ENCODE measurements at places on chromosomes 3 and 15.

DNA sequence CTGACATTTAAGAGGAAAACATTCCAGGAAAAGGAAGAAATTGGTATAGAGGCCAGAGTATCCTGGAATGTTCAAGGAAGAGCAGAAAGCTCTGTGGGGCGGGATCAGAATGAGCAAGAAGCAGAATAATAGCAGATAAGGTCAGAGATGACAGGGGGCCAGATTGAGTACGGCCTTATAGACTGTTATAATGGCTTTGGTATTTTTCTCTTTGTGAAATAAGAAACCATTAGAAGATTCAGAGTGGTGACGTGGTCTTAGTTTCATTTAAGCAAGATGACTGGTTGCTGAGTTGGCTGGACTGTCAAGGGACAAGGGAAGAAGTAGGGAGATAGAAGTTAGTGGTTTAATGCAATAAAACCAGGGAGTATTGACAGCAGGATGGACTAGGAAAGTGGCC, 218.3 kb upstream of the SOX2 start:
- H3K27me3 ChIP-seq = no peaks in the 10 kb centered on the region

DNA sequence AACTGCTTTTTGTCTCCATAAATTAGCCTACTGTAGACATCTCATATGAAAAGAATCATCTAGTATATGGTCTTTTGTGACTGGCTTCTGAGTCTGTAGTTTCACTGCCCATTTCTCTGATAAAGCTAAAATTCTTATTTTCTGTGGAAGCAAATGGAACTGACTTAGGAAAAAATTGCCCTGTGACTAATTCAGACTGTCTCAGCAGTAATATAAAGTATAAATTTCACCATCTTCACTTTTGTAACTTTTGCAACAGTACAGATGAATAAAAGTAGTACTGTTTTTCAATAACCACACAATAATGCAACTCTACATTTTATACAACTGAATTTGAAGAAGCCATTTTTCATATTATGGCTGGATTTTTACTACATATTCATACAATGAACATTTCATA, 104.1 kb downstream of the TBC1D5 start:
- H3K36me3 ChIP-seq = no peaks in the 10 kb centered on the region
- DNase-seq = no peak

- no peak overlapping the region for H3K4me3 ChIP-seq
- no peak for DNase-seq
- H3K27me3 ChIP-seq = no peaks in the 10 kb centered on the region
- no peaks in the 10 kb centered on the region for H3K36me3 ChIP-seq
- H3K4me1 ChIP-seq = no peaks in the 10 kb centered on the region
- no peak overlapping the region for H3K27ac ChIP-seq
Observed at GRCh38 chr3:117063930-117064329, 354.4 kb downstream of the TUSC7 start.

GRCh38 chr15:27699699-27700098, 399.4 kb downstream of the OCA2 start:
- no peak for DNase-seq
- no peaks in the 10 kb centered on the region for H3K36me3 ChIP-seq
- no peaks in the 10 kb centered on the region for H3K4me1 ChIP-seq
- H3K27me3 ChIP-seq = no peaks in the 10 kb centered on the region

DNA sequence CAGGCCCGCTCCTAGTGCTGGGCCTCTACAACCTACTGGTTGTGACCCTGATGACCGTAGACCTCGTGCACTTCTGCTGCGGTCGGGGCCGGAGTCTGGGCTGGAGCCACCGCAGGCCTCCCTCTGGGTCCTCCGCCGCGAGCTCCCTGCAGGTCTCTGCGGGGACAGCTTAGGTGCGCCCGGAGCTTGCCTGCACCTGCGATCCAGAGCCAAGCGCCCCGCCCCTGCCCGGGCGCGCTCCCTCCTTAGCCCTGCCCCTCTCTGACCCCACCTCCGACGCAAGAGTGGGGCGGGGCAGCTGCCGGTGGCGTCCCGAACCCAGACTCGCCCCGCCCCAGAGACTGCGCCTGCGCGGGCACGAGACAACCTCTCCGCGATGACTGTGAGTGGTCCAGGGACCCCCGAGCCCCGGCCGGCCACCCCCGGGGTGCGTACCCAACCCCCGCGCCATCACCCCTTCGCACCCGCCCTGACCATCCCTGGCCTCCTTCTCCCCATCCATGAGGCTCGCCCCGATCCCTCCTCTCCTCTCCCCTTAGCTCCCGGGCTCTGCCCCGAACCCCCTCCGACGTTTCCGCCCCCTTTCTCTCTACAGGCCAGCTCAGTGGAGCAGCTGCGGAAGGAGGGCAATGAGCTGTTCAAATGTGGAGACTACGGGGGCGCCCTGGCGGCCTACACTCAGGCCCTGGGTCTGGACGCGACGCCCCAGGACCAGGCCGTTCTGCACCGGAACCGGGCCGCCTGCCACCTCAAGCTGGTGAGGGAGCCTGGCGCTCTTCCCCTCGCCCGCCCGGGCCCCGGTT, at the start of gene UNC45A:
Gene UNC45A (plus strand): TSS at position 337 of the 803 bp plus-strand sequence. CDS start 40 bp downstream, at position 377.
- H3K27ac ChIP-seq = peak within 1 kb of the TSS; percentile 78
- H3K4me3 ChIP-seq = peak within 1 kb of the TSS; percentile 76
- peak; percentile 95 for DNase-seq
- H3K27me3 ChIP-seq = no peaks in the 10 kb centered on the region

DNA sequence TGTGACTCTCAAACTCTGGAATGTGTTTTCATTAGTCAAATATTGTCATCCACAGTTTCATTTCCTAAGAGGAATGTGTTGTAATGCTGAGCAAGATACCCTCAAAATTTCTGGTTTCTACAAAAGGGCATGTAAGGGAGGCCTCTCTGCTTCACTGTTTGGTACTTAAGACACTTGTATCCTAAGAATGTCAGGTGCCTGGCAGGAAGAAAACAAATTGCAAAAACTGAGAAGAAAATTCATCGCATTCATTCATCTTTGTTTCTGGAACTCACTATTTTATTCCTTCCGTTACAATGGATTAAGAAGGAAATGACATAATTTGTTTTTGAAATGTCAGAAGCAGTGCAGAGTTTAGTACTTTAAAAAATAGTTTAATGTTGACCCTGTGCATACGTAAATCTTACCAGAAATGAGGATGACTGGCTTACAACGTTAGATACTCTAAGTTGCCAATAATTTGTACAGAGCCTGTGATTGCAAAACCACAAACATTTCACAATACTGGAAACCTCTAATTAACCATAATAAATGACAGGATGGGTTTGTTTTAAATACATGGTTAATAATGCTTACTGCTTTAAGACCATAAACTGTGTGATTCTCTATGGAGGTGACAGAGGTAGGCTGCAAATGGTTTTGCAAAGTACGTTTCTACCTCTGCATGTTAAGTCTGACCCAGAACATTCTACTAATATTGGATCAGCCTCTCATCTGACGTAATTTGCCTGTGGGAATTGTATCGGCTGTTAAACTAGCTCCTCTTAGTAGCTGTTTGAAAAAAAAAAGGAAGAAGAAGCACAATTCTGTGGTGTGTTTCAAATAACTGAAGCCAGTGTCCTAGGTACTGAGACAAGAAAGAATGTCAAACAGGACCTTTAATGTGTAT, 477.8 kb downstream of the RBMS3 start:
- H3K4me3 ChIP-seq = no peak overlapping the region
- H3K27ac ChIP-seq = peak overlapping the region; percentile 79
- H3K36me3 ChIP-seq = no peaks in the 10 kb centered on the region

GRCh38 chr3:197906850-197907187, 43.2 kb upstream of the RPL35A start:
- H3K27me3 ChIP-seq = no peaks in the 10 kb centered on the region
- DNase-seq = no peak
- H3K4me3 ChIP-seq = no peak overlapping the region

- H3K27ac ChIP-seq = no peak overlapping the region
- no peaks in the 10 kb centered on the region for H3K4me1 ChIP-seq
- no peak for DNase-seq
Observed at GRCh38 chr3:150775001-150775599, 12.1 kb upstream of the SIAH2 start.

DNA sequence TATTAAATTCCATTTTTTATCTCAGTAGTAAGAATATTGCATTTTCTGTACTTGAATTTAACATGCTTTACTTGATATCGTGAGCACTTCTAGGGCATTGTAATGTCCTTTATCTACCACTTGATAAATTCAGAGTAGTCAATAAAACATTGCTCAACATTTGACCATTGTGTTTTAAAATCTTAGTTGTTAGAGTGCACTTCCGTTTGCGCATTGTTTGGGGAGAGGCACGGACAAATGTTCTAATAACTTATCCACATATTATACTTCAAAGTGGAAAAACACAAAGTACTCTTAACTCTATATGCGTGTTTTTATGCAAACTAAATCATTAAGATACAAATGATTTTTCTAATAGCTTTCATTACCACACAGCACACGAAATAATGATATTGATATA, 419 bp downstream of the FAM227B start:
- DNase-seq = no peak
- H3K4me1 ChIP-seq = peaks cover 21% of the 10 kb centered on the region

- no peaks in the 10 kb centered on the region for H3K27me3 ChIP-seq
- no peak overlapping the region for H3K27ac ChIP-seq
- DNase-seq = no peak
- no peaks in the 10 kb centered on the region for H3K36me3 ChIP-seq
Observed at GRCh38 chr15:41115161-41115651, 874 bp downstream of the INO80 start.

DNA sequence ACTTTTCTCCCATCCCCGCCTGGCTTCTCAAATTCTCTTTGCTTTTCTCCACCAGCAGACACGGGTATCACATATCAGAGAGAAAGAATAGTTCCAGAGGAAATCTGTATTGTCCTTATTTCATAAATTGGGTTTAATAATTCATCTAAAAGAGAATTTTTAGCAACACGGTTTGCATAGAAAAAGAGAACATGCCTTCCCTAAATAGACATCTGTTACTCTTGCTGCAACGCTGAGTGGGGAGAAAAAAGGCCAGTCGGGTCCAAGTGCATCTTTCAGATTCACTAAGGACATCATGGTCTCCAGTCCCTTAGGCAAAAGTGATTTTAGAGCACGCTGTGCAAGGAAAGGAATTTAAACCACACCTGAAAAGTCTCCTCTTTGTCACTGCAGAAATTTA, 201.3 kb downstream of the ABHD5 start:
- no peaks in the 10 kb centered on the region for H3K27me3 ChIP-seq
- no peaks in the 10 kb centered on the region for H3K36me3 ChIP-seq
- peaks cover 12% of the 10 kb centered on the region for H3K4me1 ChIP-seq
- no peak for DNase-seq
- H3K27ac ChIP-seq = no peak overlapping the region

DNA sequence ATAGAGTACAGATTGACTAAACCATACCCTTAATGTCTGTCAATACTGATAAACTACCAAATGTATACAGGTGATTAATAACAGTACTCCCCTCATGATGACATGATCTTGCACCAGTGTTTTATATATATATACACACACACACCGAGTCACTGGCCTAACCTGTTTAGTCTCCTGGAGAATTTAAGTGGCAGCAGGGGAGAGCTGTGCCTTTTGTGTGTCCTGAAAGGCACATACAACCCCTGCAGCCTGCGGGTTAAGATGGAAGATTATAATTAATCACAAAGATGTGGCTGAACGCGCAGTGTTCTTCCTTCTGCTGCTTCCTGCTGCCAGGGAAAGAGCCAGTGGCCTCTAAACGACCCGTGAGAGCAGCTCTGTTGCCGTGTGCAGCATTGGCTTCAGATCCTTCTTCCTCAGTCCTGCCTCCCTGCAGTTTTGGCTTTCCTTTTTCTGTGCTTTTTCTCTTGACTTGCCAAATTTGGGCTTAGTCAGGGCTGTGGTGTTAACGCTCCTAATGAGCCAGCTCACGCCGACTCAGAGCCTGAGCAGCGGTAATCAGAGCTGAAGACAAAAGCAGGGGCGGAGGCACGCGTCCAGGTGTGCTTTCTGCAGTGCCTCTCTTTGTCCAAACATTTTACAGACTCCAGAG, 42.5 kb upstream of the UBE3A start:
- H3K4me1 ChIP-seq = peaks cover 51% of the 10 kb centered on the region
- H3K27me3 ChIP-seq = no peaks in the 10 kb centered on the region
- H3K36me3 ChIP-seq = no peaks in the 10 kb centered on the region
- H3K27ac ChIP-seq = peak overlapping the region; percentile 20
- H3K4me3 ChIP-seq = no peak overlapping the region

- H3K36me3 ChIP-seq = no peaks in the 10 kb centered on the region
- H3K27ac ChIP-seq = no peak overlapping the region
- H3K27me3 ChIP-seq = no peaks in the 10 kb centered on the region
- H3K4me1 ChIP-seq = no peaks in the 10 kb centered on the region
- no peak for DNase-seq
- H3K4me3 ChIP-seq = no peak overlapping the region
Observed at GRCh38 chr15:27702581-27702980, 396.5 kb downstream of the OCA2 start.

DNA sequence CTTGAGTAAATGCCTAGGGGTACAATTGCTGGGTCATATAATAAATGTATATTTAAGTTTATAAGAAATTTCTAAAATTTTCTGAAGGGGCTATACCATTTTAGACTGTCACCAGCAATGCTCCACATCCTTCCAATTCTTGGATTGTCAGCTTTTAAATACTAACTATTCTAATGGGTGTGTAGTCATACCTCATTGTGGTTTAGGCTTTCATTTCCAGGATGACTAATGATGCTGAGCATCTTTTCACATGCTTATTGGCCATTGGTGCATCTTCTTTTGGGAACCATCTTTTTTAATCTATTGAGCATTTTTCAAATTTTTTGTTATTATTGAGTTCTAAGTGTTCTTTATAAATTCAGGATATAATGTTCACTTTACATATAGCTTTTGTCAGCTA, 52.5 kb upstream of the CORO2B start:
- no peak for DNase-seq
- no peak overlapping the region for H3K27ac ChIP-seq
- H3K27me3 ChIP-seq = no peaks in the 10 kb centered on the region
- no peaks in the 10 kb centered on the region for H3K36me3 ChIP-seq

DNA sequence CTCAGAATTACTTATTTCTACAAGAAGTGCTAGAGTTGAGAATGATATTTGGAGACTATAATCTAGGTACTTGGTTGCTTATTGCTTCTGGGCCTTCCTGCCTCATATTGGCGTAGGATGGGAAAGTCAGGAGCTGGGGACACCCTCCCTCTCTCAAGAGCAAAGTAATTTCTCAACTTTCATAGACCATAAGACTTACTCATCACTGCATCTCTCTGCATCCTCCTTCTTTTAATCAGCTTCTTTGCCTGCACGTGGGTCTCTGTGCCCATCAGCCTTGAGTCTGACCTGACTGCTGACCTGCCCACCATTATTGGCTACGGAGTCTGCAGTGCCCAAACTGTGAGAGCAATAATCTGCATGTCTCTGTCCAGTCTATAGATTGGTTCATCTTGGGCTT, 27.3 kb upstream of the XIRP1 start:
- H3K27me3 ChIP-seq = no peaks in the 10 kb centered on the region
- no peak overlapping the region for H3K27ac ChIP-seq
- H3K36me3 ChIP-seq = no peaks in the 10 kb centered on the region
- no peaks in the 10 kb centered on the region for H3K4me1 ChIP-seq
- no peak overlapping the region for H3K4me3 ChIP-seq

DNA sequence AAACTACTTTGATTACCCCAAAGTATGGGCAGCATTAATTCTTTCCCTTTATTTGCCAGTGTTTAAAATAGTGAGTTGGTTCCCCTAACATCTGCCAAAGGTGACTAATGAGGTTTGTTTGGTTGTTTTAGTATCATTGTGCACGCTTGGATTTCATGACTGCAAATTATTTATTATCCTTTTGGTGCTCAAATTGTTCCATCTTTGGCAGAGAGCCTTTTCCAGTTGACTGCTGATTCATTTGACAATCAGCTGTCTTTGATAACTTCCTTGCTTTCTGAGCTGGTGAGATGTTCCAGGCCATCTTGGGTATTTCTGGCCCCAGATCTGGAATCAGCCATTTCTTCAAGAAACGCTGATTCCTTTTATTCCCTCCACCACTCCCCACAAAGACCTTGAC, 8.9 kb downstream of the DLEC1 start:
- no peak for DNase-seq
- H3K36me3 ChIP-seq = no peaks in the 10 kb centered on the region
- H3K27ac ChIP-seq = no peak overlapping the region
- H3K27me3 ChIP-seq = no peaks in the 10 kb centered on the region
